Natural killer cell treated with Interleukin-12 subunit alpha and Interleukin-12 subunit beta and Interleukin-15 and Interleukin-18, amount 100 ng/mL, for 72 hours (primary cell): ENCODE measurements at places on chromosomes 1 and 21.

DNA sequence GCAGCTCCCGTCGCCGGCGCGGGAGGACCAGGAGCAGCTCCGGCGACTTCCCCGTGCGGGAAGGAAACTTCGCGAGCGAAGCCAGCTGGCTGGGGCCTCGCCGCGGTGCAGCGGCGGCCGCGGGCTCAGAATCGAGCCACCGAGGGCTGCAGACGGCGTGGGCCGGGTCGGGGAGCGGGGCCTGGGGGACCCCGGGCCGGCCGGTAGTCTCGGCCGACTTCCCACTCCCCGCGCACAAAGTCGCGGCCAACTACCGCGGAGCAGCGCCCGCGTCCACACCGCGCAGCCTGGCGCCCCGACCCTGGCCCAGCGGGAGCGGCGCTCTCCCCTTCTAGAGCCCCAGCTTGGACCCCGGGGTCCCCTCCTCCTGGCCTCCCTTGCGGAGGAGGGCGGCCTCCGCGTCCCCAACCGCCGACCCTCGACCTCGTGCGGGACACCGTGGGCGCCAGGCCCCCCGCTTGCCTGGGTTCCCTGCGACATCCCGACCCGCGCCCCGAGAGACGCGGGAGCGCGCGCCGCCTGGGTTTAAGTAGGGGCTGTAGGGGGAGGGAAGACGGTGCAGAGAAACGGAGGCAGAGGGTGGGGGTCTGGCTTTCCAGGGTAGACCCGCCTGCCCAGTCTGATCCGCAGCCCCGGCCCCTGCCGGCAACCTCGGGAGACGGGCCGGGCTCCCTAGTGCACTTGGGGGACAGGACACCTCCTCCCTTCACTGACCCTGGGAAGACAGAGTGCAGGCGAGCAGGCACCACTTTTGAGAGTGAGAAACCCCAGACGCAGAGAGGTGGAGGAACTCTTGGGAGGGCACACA lies 4.7 kb downstream of the PRDM16 start:
- no peak for DNase-seq

- no peak for DNase-seq
Measured at GRCh38 chr1:152367436-152367835, 7.6 kb upstream of the FLG2 start.

DNA sequence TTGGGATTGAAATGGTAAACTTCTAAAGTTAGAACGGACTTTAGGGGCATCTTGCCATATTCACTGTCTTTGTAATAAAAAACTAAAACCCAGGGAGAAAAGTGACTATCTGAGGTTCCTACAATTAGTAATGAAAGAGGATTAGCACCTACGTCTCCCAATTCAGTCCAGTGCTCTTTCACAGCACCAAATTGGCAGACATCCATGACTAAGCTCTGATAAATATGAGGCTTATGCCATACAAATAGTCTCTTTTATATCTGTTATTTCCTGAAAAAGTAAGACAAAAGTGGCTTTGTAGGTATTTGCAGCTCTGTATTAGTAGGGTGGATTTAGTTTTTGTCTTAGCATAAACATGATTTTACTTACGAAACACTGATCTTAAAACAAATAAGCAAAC lies 315.0 kb upstream of the NRIP1 start:
- DNase-seq: no peak

GRCh38 chr1:200464784-200465400 lies 55.1 kb upstream of the ZNF281 start:
- DNase-seq: no peak

DNA sequence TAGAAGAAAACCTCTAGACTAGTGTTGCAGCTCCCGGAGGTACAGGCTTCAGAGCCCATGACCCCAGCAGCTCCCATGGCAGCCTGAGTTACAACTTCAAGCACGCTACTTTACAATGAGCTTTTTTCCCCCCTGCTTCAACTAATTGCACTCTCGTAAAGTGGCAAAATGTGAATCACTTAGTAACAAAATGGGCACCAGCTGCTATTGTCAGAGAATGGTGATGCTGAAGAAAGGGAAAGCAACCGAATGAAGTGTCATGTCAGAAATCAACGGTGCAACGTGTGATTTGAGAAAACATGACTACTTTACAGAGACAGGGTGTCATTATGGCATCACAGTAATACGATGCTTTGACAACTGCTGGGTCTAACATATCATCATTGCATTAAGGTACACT lies 40.5 kb downstream of the ESRRG start:
- DNase-seq: no peak

DNA sequence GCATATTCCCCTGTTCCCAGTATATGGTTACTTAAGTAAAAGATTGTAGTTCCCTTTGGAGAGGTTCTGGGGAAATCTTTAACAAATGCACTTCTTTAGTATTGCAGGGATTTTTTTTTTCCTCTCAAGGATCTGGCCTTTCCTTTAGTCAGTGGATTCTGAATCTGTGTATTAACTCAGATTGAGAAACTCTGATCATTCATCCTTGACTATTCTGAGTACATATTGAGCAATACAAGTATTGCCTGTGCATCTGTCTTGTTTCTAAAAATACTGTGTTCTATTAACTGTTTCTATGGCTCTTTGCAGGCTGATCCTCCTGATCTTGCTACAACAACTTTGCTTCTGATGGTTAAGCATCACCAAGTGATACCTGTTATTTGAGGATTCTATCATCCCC lies 67.8 kb upstream of the FGGY start:
- DNase-seq: no peak
